ENCODE measurements at places on chromosomes 13 and 19.
A peak's percentile ranks its signal among the peaks of the same experiment; 100 is the strongest.

- DNase-seq, result peak; percentile 7
These were observed 8.5 kb downstream of the SPATA13 start for GRCh38 chr13:24168979-24169378.

DNA sequence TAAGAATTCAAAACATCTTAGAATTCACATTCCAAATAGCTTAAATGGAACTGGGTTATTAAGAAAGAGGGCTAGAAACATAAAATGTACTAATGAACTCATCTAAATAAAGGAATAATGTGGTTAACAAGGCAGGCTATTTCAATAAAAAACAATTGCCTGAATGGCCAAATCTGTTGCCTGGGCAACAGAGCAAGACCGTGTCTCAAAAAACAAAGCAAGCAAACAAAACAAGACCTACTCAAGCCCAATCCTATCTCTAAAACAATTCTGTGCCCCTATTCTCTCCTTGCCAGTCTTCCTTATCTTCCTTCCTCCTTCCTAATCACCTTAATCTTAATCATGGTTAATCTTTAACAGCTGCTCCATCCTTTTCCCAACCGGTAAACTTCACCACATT is 12.1 kb downstream of the IGFL1 start:
- no peak for DNase-seq

GRCh38 chr19:11138601-11139300 is 16.8 kb downstream of the SPC24 start:
- peak; percentile 86 for DNase-seq

- peak; percentile 99 for DNase-seq
These were observed at the start of gene RNF6 for GRCh38 chr13:26221721-26222519. TSS of gene RNF6 (minus strand) at chr13:26222314. CDS start at chr13:26219649, 2,665 bp downstream.

DNA sequence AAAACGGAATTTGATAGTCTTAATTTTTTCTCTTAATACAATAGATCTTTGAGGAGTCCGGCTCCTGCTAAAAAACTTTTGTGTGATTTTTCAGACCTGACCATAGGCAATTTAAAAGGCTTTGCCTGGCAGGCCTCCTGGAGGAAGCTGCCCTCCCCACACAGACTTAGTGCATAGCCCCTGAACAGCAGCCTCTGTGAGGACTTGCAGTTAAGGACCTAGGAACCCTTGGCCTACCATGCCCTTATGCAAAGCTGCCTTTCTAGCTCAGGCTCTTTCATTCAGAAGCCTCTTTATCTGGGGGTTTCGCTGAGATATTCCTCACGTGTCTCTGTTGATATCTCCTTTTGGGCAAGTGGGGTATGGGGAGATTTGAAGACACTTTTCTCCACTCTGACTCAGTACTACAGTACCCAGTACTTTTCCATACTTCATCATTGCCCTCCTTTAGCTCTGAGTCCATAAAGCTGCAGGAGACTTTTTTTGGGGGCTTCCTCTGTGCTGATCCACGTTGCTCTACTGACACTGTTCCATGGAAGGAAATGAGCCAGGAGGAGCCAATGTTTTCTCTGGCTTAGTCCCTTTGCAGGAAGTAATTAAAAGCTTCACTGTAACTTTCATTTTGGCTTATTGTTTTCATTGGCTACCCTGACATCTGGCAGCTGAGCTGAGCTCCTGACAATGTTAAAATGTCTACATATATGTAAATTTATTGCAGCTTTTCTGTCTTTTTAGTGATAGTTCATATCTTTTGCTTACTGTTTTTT is 283.1 kb downstream of the TDRD3 start:
- DNase-seq, result no peak

- peak; percentile 59 for DNase-seq
These were observed 5.5 kb upstream of the AKAP11 start for GRCh38 chr13:42266473-42266872.

- peak; percentile 22 for DNase-seq
These were observed 74.3 kb upstream of the LRCH1 start for GRCh38 chr13:46478651-46479050.

GRCh38 chr13:90120026-90120425 is 1227.5 kb upstream of the MIR17HG start:
- no peak for DNase-seq

- no peak for DNase-seq
These were observed 17.0 kb upstream of the SIGLEC10 start for GRCh38 chr19:51434456-51434855.

DNA sequence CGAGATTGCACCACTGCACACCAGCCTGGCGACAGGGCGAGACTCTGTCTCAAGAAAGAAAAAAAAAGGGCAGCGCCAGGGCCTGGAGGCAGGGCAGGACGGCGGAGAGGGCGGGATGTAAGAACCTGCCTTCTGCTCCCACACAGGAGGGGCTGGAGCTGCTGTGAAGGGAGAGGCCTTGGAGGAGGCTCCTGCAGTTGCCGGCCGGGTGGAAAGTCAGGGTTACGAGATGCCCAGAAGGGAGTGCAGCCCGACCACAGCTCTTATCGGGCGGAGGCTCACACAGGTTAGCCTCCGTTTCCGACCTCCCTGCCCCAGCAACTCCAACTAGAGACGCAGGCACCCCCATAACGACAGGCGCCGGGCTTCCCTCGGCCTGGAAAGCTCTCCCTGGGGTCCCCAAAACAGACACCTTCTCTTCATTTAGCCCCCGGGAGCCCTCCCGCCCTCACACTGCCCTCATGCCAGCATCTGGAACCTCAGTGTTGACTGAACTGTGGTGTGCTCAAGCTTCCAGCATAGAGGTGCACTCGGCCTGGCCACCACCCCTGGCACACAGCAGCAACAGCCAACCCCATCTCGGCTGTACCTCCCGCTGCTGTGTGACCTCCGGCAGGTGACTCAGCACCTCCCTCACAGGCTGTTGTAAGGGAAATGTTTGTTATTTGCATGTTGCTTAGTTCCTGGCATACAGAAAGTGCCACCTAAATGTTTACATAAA is 1.4 kb downstream of the PLPP2 start:
- DNase-seq, result peak; percentile 15

DNA sequence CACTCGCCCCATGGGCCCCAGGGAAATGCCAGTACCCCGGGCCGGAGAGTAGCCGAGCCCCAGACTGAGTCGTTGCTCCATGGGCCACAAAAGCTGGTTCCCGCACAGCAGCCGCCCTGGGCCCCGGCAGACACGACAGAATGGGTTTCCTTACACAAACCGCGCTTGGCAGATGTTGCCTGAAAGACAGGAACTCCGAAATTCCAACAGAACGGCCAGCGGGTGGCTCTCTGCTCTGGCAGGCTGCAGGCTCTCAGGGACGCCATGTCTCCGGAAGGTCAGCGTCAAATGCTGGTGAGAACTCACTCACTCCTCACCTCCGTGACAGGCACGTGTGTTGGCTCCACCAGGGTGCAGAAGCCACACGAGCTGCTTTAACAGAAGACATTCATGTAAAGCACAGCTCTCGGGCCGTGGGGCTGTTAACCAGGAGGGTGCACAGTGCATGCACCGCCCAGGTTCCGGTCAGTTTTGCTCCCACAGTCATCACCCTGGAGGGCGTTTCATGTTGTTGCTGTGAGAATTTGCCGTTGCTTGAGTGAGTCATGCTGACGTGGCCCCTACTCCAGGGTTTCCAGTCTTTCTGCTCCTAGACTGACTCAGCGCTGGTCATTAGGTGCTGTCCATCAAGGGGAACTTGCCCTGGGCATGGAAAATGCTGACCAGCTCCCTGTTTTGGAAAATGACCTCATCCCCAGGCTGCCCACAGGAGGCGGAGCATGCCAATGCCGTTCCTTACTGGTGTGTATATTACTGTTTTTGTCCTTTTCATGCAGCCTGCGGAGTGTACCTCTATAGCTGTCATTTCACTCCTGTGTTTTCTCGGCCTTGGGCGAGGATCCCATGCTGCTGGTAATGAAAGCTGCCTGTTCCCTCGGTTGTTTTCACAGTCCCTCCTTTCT is 44.8 kb downstream of the ANKRD10 start:
- DNase-seq, result peak; percentile 100

DNA sequence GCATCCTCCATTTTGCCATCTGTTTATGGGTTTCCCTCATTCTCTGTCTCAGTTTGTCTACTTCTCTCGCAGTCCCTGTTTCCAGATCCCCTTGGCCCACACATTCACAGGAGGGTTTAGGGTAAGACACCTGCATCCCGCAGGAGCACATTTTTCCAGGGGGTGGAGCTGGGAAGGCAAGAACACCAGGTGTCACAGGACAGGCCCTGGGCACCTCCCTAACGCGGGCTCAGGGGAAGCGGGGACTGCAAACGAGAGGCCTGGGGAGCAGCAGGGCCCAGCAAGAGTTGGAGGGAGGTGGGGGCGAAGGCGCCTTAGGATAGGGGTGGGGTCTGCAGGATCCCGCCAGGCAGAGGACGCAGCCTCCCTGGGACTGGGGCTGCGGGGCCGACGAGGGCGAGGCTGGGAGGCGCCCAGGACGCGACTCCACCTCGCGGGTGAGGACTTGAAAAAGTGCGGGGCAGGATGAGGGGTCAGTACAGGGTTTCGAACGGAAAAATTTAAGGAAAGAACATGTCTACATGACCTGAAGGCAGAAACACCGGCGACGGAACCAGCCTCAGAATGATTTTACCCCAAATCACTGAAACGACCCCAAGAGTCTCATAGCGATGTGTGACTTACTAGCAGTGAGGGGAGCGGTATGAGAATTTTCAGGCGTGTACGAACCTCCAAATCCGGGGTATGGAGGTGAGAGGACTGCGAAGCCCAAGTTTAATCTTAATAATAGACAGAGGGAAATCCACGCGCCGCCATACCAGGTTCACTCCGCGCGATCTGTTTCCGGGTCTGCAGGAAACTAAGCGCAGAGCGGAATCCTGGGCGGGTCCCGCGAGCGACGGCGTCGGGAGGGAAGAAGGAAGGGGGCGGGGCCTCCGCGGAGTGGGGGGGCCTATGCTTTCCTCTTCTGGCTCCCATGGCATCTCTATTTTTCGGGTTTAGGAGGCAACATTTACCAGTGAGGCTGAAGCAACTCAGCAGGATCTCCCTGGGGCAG is 7.1 kb upstream of the ERVV-2 start:
- peak; percentile 40 for DNase-seq

GRCh38 chr19:2488405-2488941 is 12.5 kb downstream of the GADD45B start:
- no peak for DNase-seq

- DNase-seq, result no peak
These were observed 83.0 kb upstream of the FNDC3A start for GRCh38 chr13:48892688-48893075.

DNA sequence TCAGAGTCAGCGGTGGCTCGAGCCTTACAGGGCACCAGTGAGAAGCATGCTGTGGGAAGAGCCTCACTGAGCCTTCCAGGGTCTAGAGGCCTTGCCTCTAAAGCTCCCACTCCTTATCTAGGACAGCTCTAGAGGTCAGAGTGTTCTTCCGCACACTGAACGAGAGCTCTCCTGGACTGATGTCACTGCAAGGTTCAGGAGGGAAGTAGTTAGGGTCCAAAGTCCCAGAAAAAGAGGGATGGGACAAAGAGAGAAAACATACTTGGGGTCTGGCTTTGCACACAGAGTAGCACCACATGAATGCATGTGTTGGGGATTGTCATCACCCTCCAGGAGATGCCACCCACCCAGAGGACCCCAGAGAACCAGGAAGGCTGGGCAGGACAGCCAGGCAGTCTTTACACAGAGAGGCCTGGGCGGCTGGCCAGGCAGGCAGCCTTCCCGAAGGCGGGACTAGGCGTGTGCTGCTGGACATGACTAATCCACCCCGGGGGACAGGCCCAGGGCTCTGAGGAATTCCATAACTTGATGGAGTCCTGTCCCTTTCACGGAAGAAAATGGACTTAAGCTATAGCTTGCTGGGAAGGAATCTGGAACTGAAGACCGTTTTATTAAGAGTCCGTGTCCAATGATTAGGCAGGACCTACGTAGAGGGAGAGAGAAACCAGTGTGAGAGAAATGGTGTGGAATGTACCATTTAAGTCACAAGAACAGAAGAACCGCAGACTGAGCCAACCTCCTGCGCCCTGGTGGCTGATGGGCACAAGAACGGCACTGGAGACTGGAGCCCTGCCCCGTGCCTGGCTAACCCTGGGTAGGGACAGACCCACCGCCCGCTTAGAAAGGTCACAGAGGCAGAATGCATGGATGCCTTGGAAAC is 16.6 kb upstream of the EPHX3 start:
- peak; percentile 94 for DNase-seq

DNA sequence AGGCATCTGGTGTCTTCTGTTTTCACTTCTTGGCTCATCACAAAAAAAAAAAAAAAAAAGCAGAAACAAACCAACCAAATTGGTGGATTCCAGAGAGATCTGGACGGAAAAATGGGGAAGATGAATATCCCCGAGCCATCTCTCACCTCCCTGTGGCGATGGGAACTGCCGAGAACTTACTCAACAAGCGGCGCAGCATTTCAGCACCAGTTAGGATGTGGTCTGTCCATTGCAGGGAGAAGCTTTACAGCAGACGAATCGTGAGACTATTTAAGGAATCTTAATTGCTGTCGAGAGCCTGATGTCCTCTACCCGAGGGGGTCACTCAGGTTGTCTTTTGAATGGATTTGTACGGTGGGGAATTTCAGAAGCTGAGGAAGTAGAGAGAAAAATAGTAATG is 17.3 kb upstream of the KDM4B start:
- DNase-seq, result no peak

GRCh38 chr13:56735537-56735942 is 405.2 kb upstream of the PRR20A start:
- no peak for DNase-seq

- no peak for DNase-seq
These were observed 9.4 kb upstream of the EVI5L start for GRCh38 chr19:7820588-7820987.

DNA sequence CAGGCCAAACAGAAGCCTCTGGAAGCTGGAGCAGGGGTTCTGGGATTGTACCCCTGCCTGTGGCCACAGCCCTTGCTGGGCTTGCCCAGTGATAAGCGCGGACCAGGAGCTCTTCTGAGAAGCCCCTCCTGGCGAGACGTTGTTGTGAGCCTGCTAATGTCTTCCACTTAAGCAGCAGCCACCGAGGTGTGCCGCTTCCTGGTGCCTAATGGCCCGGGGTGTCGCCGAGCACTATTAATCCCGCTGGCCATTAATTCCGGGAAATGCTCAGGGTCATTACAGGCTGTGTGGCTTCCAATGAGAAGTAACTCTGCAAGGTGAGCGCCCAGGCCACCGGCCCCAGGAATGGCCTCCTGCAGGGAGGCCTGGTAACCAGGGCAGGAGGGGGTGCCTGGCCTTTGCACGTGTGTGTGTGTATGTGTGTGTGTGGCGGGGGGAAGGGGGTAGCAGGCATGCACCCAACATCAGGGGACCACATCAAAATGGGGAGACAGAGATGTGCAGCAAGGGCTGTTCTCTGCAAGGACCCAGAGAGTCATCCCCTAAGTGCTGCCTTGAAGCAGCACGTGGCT is 175.0 kb downstream of the URI1 start:
- no peak for DNase-seq

DNA sequence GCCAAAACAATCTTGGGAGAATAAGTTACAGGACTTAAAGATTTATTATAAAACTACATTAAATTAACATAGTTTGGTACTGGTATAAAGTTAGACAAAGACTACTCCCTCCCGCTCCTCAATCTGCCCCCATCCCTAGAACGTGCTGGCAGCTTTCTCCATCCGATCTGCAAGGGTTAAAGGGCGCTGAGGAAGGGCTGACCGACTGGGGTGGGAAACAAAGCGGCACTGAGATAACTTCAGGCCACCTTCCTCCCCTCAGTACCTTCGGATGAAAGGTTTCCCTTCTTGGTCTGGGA is 790 bp upstream of the SUGT1 start:
- no peak for DNase-seq

Measured in fibroblast of mammary gland (primary cell).